Stimulated activated CD4-positive, alpha-beta T cell treated with anti-CD3 and anti-CD28 coated beads, Interleukin-15, amount 100 ng/mL, for 1 hour (primary cell): ENCODE measurements at places on chromosomes 3 and 15.

DNA sequence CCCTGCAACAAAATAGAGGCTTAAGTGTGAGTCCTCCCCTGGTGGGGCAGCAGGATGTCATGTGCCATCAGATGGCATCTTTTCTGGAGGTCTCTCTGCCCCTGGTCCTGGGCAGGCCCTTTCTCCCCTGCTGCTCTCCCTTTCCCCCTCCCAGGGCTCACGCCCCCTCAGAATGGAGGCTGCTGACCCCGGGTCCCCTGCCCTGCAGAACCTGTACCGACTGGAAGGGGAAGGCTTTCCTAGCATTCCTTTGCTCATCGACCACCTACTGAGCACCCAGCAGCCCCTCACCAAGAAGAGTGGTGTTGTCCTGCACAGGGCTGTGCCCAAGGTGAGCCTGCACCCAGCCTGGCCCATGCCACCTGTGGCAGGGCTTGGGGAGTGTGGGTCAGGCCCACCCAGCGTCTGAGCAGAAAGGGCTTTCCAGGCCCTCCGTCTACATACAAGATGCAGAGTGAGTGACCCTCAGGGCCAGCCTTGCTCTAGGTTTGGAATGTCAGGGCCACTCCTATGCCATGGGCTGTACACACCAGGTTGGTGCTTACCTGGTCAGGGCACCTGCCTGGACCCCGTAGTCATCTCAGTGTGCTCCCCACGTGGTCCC is 7.1 kb downstream of the FES start:
- DNase-seq, result no peak

DNA sequence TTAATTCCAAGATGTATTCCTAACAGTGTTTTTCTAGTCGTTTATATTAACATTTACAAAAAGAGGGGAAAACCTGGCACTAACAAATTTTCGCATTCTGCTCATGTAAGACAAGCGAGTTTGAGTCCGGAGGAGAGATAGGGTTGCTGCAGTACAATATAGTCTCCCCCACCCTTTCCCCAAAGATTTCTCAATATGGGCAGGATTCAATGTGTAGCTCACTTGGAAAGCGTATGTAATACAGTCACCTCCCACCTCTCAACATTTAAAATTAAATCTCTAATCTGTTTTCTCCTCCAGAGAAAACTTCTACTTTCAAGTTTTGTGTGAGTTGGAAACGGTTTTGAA is 57.9 kb downstream of the CMSS1 start:
- no peak for DNase-seq

DNA sequence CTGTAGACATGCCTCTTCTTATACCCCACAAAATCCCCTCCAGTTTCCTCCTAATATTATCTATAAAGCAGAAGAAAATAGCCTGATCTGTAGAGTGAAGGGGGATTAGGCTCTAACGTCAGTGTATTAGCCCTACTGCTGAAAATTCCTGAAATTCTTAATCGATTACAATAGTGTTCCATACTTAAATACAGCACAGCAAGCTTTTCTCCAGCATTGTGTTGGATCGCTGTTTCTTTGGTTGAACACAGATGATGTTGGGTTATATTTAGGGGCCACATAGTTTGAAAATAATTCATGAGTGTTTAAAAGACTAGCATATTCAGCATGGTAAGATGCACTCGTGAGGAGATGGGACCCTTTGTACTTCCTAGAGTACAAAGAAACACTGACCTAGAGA is 52.5 kb downstream of the PIAS1 start:
- no peak for DNase-seq

DNA sequence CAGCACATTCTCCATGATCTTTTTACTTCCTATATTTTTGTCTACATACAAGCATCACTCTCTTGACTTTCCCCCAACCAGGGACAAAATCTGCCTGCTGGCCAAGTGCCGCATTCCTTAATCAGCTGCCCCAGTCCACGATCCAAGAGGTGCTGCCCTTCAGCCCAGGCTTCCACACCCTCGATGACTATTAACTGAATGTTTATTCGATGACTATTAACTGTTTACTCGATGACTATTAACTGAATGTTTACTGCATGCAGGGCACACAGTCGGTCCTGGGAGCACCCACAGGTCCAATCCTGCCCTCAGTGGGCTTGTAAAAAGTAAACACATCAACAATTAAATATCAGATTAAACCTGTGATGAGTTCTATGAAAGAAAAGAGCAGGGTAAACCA is 256.9 kb downstream of the ARRDC4 start:
- no peak for DNase-seq

DNA sequence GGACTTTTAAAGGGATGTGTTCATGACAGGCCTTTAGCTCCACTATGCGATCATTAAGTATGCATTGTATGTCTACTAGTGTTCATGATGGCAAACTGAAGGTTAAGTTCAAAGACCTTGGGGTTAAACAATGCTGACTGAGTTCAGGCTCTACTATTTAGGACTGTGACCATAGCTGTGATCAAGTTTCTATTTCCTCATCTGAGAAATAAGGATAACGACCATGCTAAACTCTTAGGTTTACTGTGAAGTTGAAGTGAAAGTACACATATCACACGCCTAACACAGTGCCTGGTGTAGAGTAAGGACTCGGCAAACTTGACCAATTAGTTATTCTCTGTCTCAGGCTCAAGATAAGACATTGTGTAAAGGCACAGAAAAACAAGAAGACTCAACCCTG is 243.2 kb downstream of the MBNL1 start:
- no peak for DNase-seq

- no peak for DNase-seq
Measured at GRCh38 chr3:94709249-94709902, 646.5 kb downstream of the NSUN3 start.

DNA sequence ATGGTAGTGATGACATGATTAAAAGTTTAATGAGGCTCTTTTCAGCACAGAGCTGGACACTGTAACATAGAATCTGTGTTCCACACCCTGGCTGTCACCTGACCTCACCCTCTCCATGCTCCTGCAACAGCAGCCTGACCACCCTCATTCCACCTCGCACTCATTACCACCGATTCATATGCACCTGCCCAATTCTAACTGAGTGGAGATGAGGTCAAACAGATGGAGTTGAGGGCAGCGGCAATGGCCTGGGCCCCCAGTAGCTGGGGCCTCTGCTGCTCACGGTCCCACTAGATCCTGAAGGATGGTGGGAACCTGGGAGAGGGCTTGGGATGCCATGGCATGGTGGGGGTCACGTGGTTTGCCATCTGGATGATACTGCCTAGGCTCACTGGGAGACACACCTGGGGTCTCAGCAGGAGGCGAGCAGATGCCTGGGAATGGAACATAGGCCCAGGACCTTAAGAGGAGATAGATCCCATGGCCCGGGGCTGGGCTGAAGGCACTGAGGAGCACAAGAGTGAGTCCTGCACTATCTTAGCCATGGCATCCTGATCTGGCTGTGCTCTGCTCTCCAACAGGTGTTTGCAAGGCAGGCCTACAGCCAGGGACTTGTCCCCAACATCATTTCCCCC is 1.3 kb downstream of the SCN5A start:
- DNase-seq, result no peak

- DNase-seq, result no peak
Measured at GRCh38 chr3:4752201-4753072, 226.8 kb upstream of the BHLHE40 start.

GRCh38 chr3:10335871-10336622 is 15.1 kb upstream of the SEC13 start:
- DNase-seq, result no peak

DNA sequence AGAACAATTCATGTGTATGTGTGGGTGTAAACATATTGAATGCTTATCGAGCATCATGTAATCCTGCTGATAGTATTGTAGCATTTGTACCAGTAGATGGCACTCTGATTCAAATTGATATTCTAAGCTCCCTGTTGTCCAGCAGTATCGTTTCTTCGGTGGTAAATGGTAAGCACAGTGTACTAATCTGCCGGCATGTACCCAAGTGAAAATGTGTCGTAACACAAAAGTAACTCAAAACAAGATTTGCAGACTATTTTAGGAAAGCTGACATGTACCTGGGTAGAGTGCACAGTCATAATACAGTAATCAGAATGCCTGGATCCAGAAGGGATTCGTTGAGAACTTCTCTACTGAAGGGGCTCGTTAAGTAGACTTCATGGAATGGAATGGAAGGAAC is 31.7 kb upstream of the MNS1 start:
- DNase-seq, result no peak

- no peak for DNase-seq
Measured at GRCh38 chr3:190542846-190543245, 29.0 kb downstream of the IL1RAP start.

DNA sequence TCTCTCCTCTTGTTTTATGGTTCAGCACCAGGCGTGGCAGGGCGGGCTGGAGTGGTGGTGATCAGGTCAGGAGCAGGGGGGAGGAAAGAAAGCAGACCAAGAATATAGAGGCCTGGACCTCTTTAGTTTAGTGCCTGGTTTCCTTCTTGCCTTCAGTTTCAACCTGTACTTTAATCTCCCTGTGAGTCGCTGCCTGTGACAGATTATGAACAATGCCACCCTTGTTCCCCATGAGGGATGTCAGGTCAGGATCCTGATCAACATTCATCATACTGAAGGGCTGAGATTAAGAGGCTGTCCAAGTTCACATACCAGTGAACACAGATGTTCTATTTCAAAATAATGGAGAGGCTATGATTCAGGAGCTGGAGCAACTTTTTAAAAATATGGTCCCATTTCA is 11.4 kb downstream of the ENTPD3 start:
- no peak for DNase-seq
